ENCODE measurements at places on chromosomes 7 and 10.

DNA sequence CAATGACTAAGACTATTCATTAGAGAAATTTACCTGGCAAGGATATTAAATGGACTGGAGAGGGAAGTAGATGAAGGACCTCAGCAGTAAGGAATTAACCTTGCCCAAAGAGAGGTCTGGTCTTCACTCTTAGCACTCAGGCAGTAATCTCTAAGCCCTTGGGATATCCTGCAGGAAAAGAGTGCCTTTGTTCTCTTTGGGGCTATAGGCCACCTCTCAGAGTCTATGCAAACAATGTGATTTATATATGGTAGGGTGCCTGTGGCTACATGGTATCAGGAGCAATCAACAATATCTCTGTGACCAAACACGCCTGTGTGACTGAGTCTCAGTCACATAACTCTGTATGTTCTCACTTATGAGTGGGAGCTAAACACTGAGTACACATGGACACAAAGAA lies 154.7 kb upstream of the CDK1 start:
- DNase-seq: no peak

- peak; percentile 9 for DNase-seq
These were observed 526 bp downstream of the SFRP5 start for GRCh38 chr10:97771055-97771891.

DNA sequence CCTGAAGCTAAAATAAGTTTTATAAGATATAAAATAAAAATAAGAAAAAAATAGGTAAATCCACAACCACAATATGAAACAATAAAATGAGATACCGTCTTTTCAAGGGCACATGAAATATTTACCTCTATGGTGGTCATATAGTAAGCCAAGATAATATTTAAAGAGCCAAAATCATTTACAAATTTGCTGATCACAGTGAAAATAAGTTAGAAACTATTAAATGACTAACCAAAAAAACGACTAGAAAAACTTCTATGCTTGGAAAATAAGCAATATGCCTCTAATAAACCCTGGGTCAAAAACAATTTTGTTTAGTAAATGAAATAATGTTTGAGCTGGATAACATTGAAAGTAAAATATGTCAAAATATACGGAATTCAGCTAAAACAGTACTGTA lies 535.2 kb downstream of the GRID1 start:
- DNase-seq: no peak

DNA sequence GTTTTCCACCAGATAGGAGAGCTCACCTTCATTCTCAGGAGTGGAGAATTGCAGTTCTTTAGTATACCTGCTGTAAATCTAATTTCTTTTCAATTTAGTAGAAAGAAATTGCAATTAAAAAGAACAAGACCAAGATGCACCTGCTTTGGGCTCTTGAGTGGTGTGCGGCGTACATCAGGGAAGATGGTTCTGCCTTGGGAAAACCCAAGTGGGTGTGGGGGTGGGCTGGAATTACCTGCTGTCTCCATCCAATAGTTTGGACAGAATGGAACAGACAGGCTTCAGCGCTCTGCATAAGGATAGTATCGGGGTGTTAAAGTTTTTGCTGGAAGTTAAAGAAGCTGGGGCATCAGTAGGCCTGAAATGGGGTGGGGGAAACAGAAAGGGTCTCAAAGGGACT lies 7.2 kb upstream of the ADCY1 start:
- DNase-seq: no peak

DNA sequence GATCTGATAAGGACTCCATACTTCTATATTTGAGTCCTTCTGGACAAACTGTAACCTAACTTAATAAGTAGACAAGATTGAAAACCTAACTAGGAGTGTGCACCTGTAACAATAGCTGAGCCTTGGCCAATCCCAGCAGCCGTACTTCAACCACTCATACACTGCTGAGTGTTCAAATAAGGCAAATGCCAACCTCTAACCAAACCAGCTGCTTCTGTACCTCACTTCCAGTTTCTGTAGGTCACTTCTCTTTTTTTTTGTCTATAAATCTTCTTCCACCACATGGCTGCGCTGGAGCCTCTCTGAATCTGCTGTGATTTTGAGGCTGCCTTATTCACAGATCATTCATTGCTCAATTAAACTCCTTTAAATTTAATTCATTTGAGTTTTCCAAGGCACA lies 753.2 kb downstream of the DNAJB9 start:
- no peak for DNase-seq

GRCh38 chr10:102605712-102606111 lies 38.6 kb upstream of the TRIM8 start:
- peak; percentile 41 for DNase-seq

GRCh38 chr10:60978287-60979115 lies 34.5 kb upstream of the RHOBTB1 start:
- peak; percentile 66 for DNase-seq

GRCh38 chr7:98284335-98285036 lies 3.0 kb downstream of the BRI3 start:
- DNase-seq: peak; percentile 77

- peak; percentile 61 for DNase-seq
These were observed 97.9 kb upstream of the KLF14 start for GRCh38 chr7:130831817-130832481.

DNA sequence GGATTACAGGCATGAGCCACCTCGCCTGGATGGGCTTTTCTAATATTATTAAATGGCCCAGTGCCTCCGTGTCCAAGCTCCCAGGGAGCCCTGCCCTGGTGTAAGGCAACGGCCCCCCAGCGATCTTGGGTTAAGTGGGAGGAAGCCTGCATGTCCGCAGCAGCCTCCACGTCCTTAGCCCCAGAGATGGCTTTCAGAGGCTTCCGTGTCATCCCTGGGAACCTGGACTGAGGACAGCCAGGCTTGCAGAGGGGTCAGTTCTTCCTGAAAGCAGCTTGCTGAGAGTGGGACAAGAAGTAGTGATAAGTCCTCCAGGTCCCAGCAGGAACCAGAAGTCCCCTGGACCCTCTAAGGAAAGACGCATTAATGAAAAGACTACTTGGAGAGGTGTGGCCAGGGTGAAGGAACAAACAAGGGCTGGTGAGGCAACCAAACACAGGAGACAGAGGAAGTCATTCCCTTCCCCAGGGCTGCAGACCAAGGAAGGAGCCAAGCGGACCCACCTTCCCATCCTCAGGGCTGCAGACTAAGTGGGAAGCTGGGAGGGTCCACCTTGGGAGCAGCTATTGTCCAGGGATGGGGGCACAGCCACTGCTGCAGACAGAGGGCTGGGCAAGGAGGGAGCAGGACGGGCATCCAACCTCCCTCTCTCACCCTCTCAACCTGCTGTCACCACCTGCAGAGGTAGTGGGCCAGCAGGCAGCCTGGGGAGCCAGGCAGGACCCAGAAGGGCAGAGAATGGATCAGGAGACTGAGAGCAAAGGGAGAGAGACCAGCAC lies 13.0 kb upstream of the INSIG1 start:
- no peak for DNase-seq

GRCh38 chr7:101562531-101563197 lies 66.4 kb downstream of the MYL10 start:
- DNase-seq: no peak

- no peak for DNase-seq
These were observed 97.1 kb upstream of the MXI1 start for GRCh38 chr10:110110338-110110737.

DNA sequence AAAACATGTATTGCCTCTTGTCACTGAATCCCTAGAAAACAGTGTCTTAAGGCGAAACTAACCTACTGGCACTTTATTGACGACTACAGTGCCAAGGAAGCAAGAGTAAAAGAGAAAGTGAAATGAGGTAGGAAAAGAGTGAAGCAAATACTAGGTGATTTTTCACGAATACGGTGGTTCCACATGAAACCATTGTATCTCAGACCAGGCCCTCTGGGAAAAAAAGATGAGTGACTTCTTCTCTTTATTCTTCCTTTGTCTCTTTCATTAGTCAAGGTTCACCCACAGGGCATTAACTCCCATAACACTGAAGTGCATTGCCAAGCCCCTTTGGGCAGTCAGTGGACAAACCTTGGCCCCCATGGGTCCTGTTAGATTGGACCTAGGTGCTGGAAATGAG lies 16.2 kb upstream of the MACC1 start:
- no peak for DNase-seq

DNA sequence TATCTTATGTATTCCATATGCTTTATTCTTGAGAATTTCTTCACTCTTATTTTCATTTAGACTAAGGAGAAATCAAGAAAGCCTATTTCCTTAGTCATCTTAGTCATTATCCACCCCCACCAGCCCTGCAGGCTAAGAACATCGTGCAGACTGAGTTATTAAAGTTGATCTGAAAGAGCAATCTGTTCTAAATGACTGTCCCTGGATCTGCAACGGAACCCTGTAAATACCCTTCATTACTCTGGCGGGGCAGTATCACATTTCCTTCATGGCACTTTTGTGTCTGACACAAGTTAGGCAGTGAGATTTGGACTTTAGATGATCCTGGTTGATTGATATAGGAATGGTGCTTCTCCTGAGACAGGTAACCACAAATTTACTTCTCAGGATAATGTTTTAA lies 3.5 kb upstream of the MYPN start:
- DNase-seq: peak; percentile 72

Data from fibroblast of skin of scalp (primary cell).